Midbrain (tissue), 1 donor: ENCODE measurements at places on chromosomes 3 and 15.

- no peak for DNase-seq
Measured at GRCh38 chr3:178001670-178002101, 534.5 kb upstream of the KCNMB2 start.

GRCh38 chr15:41215708-41216107 lies 14.8 kb downstream of the EXD1 start:
- DNase-seq = no peak

DNA sequence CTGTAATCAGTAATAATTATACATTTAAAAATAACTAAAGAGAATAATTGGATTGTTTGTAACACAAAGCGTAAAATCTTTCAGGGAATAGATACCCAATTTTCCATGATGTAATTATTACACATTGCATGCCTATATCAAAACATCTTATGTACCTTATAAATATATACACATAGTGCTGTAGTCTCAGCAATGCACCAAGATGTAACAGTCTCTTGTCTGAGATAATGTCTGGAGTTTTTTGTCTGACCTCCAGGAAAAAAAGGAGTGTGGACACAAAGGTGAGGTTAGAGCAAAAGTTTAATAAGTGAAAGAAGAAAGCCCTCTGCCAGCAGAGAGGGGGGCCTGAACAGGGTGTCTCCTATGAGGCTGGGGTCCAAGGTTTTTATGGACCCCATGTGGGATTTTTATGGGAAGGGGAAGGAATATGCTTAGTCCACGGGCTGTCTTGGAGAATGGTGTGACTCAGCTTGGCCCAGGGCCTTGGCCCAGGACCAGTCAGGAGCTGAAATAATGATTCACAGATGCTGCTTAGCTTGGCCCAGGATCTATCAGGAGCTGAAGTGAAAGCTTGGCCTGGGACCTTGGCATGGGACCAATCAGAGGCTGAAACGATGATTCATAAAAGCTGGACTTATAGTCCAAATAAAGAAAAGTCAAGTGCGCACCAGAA lies 545.0 kb downstream of the ZPLD1 start:
- DNase-seq = no peak

GRCh38 chr3:45409921-45410320 lies 21.5 kb downstream of the LARS2 start:
- peak; percentile 69 for DNase-seq

DNA sequence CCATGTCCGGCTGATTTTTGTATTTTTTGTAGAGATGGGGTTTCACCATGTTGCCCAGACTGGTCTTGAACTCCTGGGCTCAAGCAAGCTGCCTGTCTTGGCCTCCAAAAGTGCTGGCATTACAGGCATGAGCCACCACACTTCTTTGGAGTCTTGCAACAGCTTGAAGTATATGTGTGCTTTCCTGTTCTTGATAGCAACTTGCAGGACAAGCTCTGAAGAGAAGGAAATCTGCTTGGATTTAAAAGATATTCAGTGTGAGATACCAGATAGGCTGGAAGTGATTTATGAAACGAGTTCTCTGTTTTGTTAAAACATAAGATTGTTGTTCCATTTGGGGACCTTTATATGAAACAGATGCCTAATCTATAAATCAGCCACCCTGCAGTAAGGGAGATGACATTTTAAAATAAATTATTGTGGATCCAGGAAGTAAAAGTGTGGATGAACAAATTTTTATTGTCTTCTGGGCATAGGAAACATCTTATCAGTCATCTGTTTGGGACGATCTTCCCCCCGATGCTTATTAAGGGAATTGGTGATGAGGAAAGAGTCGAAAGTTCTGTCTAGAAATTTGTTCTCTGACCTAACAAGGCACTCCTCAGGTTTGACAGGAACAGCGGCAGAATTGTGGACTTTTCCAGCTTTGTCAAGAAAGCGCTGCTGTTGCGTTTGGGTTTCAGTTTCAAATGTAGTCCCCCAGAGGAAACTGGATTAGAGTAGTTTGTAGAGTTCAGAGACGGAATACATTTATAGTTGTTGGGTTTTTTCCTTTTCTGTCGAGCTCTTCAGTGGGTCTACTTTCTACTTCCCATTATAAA lies 53.7 kb upstream of the MAGI1 start:
- DNase-seq = no peak

GRCh38 chr3:14216257-14217048 lies 37.8 kb downstream of the LSM3 start:
- peak; percentile 17 for DNase-seq

DNA sequence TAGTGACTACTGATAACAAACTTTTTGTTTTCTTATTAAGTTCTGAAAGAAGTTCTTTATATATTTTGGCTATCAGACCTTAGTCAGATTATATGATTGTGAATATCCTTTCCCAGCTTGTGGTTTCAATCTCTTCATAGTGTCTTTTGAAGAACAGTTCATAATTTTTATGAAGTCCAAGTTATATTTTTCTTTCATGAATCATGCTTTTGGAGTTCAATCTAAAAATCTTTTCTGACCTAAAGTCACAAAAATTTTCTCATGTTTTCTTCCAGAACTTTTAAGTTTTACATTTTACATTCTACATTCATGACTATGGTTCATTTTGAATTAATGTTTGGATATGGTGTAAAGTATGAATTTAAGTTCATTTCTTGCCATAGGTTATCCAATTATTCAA lies 34.2 kb upstream of the OCA2 start:
- no peak for DNase-seq

- DNase-seq = peak; percentile 84
Measured at GRCh38 chr3:58386626-58387365, 46.8 kb downstream of the PDHB start.
